ENCODE measurements at places on chromosomes 11 and 22.
A peak's percentile ranks its signal among the peaks of the same experiment; 100 is the strongest.

GRCh38 chr11:47062736-47063135 is 113.9 kb downstream of the ARFGAP2 start:
- no peak for DNase-seq

DNA sequence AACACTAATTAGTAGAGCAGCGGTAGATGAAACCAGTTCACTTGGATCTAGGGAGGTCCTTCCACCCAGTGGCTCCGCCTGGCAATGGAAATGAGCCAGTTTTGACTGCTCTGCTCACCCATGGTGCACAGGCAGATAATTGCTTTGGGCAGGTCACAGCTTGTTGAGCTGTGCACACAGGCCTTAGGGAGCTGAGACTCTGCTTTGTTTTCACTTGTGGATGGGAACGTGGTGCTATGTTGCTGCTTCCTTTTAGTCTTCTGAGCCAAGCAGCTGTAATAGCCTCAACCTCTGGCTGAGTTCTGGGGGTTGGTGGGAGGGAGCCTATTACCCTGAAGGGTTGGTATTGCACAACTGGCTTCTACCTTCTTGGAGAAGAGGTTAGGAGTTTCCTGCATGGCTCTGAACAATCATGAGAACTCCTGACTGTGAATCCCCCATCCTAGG is 262.3 kb upstream of the MTNR1B start:
- no peak for DNase-seq

DNA sequence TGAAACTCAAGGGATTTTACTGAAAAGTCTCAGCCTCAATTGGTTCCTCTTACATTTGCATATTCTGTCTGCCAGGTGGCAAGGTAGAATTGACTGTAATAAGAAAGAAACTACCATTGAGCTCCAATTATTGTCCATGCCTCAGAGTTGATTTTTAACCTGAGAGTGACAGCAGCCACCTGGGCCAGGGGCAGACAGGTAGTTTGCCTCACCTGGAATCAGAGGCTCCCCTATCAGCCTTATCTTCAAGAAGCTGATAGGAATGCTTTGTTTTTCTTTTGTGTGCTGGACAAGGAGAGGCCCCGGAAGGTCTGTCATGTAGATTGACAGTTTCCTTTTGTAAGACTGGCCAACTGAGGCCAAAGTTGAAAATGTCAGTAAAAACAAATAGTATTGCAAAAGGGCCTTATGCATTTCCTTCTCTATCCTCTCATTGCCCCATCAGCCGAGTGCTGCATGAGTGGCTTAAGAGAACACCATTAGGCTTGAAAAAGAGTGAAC is 34.1 kb downstream of the CD44 start:
- no peak for DNase-seq

DNA sequence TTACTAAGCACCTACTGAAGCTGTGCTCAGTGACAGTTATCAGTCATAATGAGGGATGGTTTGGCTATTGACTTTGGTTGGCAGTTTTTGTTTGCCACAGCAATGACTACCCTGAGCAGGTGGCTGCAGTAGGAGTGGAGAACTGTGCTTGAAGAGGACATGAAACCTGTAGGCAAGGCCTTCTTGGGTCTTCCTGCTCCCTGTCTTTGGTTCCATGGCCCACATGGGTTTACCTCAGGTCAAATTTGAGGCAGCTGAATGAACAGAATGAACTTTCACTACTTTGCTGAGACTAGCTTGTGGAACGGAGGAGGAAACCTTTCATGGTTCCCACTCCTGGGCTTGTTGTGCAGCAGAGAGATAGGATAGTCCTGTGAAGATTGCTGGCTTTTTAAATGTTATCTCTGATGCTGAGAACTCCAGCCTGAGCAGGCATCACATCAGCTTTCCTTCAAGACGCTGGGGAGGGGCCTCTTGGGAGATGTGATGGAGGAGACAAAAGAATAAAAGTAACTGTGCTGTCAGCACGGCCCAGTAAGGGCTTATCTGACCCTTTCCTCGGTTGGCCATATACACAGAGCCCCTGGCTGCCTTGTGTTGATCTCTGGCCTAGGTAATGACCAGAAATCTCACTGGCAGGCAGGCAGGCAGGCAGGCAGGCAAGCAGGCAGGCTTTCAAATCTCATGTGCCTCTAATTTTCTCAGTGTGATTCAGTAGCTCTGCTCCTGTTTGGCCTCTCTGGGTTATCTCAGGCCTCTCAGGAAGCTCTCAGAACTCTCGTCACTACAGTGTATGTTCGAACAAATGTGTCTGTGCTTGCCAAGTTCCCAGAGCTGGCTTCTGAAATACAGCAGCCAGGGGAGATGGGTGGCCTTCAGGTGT is 12.0 kb downstream of the STIM1 start:
- no peak for DNase-seq

- DNase-seq = no peak
Measured at GRCh38 chr22:20228055-20228938, 39.8 kb downstream of the RTN4R start.

DNA sequence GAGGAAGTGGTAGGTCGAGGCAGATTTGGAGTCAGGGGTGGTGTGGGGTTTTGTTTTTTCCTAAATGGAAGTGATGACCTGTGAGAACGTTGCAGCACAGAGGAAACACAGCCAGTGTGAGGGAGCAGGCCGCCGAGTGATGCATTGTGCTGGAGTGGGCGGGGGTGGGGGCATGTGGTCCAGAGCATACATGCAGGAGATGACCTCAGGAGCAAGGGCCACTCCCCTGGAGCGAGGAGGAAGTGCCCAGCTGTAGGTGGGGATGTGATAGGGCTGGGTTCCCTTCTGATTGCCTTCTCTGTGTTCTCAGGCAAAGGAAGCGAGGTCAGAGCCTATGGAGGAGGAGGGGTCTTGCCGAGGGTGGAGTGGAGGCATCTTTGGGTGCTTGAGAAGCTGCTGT is 81.4 kb downstream of the PPP6R3 start:
- no peak for DNase-seq

GRCh38 chr11:14315130-14315529 is 43.9 kb downstream of the RRAS2 start:
- no peak for DNase-seq

- DNase-seq = no peak
Measured at GRCh38 chr22:37519268-37520195, at the start of gene CARD10. Gene CARD10 (minus strand): TSS chr22:37519415. CDS start chr22:37519200, 215 bp downstream.

- DNase-seq = no peak
Measured at GRCh38 chr11:35179466-35180135, 40.6 kb downstream of the CD44 start.

GRCh38 chr11:118147502-118147901 is 5.1 kb downstream of the SCN4B start:
- DNase-seq = no peak

- no peak for DNase-seq
Measured at GRCh38 chr11:35946766-35947165, 2.9 kb downstream of the LDLRAD3 start.

- DNase-seq = no peak
Measured at GRCh38 chr22:37386441-37386840, 40.8 kb downstream of the ELFN2 start.

DNA sequence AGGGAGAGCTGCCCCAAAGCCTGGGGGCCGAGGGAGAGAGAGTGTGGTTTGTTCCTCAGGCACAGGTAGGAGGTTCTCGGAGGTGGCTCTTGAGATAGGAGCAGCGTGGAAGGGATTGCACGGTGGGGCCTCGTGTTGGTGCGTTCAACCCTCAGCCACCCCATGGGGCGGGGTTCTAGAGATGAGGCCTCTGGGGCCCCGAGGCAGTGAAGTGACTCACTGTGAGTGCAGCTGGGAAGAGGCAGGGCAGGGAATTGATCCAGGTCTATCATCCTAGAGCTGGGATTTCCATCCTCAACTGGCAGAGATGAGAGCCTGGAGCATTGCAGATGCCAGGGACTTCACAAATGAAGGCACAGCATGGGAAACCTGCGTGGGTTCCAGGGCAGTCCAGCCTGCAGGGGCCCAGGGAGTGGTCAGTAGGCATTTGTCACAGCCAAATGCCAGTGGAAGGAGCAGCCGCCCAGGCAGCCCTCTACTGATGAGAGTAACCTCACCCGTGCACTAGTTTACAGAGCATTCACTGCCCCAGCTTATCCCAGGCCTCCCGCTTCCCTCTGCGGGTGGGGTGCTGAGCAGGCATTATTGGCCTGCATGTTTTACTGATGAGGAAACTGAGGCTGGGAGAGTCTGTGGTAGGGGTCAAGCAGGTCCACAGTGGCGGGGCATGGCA is 5.1 kb upstream of the SMARCB1 start:
- DNase-seq = peak; percentile 37

DNA sequence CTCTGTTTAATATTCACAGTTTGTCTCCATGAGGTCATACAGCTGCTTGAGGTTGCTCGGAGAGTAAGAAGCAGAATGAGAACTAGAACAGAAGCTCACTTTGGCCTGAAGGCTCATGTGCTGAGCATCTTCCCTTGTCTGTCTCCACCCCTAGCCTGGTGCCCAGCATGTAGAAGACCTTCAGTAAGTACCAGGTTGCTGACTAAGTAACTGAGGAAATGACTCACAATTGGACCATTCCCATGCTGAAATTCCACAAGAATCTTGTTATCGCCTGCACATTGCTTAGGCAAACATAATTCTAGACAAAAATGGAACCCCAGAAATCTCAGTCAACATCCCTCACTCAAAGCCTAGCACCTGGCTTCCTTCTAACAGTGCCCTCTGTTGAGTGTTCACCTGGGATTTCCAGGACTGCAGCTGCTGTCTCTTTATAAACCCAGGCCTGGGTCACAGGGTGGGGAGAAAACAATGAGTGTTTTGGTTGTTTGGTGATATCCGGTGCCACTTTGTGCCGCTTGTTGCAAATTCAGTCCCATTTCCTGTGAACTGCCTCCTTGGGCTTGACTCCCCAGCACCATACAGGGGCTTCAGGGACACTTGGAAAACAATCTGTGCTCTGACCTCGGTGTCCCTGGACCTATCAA is 406.8 kb downstream of the ETS1 start:
- DNase-seq = peak; percentile 62

DNA sequence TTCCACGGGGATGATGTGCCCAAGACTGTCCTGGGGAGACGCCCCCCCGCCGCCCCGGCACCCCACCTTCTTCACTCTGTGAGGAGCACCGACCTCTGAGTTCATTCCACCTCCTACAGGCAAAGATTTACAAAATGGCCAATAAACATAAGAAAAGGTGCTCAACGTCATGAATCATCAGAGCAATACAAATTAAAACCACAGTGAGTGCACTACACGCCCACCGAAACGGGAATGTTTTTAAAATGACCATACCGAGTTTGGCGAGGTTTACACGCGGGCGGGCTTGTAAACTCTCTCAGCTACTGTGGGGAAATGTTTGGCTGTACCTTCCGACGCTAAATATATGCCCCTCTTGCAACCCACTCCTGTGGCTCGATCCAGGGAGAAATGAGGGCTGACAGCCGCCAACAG is 7.9 kb downstream of the NPTXR start:
- DNase-seq = no peak

DNA sequence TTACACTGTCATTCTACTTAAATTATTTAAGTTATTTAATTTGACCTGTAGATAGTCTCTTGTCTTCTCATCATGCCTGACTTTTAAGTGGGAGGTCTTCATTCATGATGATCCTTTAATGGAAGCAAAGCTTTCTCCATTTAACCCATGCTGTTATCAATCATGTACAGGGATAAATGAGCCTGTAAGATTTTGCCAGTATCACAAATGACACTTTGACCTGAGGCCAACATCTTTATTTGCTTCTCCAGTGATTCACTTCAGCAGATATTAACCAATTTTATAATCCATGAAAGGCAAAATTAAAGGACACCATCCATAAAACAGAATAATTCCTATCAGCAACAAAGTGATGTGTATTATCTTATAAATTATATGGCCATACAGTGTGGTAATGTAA is 7.7 kb downstream of the CCDC73 start:
- DNase-seq = no peak

DNA sequence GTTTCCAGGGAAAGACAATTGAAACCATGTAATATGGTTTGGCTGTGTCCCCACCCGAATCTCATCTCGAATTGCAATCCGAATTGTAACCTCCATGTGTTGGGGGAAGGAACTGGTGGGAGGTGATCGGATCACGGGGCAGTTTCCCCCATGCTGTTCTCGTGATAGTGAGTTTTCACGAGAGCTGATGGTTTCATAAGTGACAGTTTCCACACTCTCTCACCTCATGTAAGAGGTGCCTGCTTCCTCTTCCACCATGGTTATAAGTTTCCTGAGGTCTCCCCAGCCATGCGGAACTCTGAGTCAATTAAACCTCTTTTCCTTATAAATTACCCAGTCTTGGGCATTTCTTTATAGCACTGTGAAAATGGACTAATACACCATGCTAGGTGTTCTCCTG is 148.3 kb upstream of the CADM1 start:
- no peak for DNase-seq

GRCh38 chr11:27388001-27388400 is 25.0 kb upstream of the CCDC34 start:
- no peak for DNase-seq

DNA sequence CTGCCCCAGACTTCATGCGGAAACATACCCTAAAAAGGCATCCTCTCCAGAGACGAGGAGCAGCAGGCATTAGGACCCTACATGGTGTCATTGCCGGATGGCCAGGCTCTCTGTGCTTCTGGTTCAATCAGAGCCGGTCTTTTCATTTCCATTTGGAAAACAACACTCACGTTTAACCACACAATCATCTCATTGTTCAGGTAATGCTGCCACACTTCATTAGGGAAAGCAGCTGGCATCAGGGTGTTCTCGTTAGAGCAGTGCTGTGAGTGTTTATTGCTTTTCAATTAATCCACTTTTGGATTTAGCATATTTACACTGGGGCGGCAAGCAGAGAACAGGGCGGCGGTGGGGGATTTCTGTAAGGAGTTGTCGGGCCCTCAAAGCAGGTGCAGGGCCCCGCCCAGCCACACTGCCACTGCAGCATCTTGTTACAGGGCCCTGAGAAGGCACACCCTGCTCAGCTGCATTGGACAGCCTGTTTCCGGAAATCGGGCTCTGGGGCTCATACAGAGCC is 338.6 kb downstream of the SHANK2 start:
- no peak for DNase-seq

DNA sequence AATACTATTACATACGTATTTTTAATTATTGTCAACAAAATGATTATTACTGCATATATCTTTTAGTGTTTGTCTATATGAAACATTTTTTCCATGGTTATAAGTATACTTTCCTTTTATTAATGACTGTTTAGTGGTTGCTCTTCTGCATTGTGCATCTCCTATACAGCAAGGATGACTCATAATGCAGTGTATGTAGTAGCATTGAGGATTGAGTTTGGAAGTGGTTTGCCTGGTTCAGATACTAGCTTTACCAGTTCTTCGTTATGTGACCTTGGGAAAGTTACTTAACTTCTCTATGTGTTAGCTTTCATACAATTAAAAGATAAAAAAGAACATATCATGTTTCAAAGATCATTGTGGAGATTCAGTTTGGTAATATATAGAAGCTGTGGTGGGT is 44.1 kb downstream of the CHORDC1 start:
- DNase-seq = no peak

- DNase-seq = peak; percentile 91
Measured at GRCh38 chr11:67463680-67464410, 5.2 kb downstream of the TMEM134 start.

- peak; percentile 28 for DNase-seq
Measured at GRCh38 chr11:115623021-115623451, 118.8 kb upstream of the CADM1 start.
